T-helper 9 cell (primary cell): ENCODE measurements at places on chromosomes 2 and 18.
A peak's percentile ranks its signal among the peaks of the same experiment; 100 is the strongest.

- DNase-seq, result no peak
Observed at GRCh38 chr2:10550206-10551001, 102.3 kb upstream of the ODC1 start.

GRCh38 chr18:69725855-69726508 is 221.7 kb downstream of the CD226 start:
- DNase-seq, result no peak

DNA sequence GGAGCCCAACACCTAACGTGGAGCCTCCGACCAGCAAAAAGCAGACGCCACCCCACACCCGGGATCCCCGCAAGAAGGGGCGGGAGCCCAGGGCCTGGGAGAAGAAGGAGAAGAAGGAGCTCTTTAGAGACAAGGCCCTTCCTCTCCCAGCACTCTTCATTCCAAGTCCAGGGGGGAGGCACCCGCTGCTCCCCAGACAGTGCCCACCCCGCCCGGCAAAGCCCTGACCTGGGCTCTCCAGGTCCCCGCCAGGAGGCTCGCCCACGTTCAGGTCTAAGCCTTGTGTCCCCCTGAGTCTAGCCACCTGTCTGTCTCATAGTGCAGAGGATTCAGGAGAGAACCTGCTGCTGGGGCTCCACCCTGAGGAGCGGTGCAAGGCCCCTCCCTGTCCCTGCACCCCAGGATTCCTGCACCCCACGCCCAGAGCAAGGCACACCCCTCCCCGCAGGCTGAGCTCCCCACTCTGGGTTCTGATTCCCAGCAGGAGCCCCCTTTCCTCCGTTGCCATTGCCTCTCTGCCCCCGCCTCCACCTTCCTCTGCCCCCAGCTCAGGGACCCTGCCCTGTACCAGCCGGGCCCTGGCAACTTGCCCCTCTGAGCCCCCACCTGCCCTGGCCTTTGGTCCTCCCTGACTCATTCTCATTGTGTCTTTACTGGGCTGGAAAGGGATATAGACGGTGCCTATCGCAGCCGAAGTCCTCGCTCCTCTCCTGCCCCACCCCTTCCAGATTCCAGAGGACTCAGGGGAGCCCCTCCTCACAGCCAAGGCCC is 33.5 kb upstream of the GPC1 start:
- no peak for DNase-seq

DNA sequence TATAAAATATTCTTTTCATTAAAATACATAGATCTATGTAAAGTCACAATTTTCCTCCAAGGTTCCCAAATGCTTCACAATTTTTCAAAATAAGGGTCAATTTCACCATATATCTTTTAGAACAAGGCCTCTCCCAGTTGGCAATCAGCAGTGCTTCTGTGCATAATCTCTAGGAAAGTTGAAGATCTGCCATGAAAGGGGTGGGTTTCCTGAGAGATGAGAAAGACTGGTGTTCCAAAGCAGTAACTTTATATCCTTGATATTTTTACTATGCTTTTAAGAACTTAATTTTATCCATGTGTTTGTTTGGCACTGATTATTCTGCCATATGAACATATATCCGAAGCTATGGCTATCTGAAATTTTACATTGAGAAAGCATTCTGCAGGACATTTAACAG is 199.4 kb upstream of the CYP26B1 start:
- DNase-seq, result no peak

- DNase-seq, result no peak
Observed at GRCh38 chr2:188668017-188668680, 306.0 kb upstream of the COL3A1 start.

DNA sequence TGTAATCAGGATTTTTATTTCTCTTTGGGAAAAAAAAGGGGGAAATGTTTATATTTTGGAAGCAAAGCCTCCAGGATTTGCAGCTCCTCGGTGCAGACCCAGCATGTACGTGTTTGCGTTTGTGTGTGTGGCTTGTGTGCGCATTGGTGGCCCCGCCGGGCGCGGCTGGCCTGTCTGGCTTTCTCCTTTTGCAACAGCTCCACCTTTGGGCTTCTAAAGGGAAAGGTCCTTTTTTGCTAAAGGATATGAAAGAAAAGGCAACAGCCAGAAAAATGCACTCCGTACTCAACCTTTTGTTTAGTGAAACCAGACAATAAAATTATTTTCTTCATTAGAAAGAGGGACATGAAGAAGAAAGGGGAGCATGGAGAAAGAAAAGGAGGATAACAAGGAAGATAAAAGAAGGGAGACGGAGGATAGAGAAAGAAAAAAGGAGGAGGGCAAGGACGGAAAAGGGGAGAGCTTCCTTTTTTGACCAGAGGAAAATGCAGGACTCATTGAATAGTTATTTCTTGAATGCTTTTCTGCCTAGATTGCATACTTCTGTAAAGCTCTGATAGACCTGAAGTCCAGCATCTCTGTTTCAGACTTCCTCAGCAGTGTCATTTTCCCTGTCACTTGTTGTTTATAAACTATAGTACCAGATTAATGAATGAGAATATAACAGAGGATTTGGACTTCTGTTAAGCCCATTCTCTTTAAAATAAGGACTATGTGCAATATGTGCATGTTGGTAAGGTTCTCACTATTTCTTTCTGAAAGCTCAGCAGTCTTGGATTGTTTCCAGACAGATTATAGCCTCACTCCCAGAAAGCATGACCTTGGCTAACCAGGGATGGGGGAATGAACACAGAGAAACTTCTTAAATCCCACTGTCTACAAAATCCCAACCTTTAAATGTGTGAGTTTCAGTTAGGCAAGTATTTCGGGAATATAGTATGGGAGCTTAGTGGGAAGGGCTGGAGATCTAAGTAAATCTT is 563.1 kb upstream of the PIK3C3 start:
- no peak for DNase-seq

GRCh38 chr2:129906139-129906860 is 73.2 kb upstream of the RAB6C start:
- DNase-seq, result no peak

GRCh38 chr2:9753665-9754531 is 89.4 kb upstream of the TAF1B start:
- peak; percentile 45 for DNase-seq

DNA sequence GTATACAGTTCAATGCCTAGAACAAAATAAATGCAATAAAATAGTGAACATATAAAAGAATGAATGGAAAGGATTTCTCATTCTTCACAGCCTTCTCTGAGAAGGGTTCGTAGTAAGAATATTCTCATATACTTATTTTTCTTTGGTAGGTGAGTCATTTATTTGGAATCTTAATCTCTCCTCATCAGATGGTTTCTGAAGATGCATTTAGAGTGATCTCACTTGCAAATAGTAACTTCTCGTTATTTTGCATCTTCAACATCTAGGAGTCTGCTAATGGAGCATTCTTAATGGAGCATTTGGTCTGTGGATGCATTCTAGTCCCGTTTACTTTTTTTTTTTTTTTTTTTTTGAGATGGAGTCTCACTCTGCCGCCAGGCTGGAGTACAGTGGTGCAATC is 3.9 kb downstream of the UBXN4 start:
- DNase-seq, result no peak

GRCh38 chr2:74001781-74002504 is 17.2 kb downstream of the TET3 start:
- DNase-seq, result no peak

DNA sequence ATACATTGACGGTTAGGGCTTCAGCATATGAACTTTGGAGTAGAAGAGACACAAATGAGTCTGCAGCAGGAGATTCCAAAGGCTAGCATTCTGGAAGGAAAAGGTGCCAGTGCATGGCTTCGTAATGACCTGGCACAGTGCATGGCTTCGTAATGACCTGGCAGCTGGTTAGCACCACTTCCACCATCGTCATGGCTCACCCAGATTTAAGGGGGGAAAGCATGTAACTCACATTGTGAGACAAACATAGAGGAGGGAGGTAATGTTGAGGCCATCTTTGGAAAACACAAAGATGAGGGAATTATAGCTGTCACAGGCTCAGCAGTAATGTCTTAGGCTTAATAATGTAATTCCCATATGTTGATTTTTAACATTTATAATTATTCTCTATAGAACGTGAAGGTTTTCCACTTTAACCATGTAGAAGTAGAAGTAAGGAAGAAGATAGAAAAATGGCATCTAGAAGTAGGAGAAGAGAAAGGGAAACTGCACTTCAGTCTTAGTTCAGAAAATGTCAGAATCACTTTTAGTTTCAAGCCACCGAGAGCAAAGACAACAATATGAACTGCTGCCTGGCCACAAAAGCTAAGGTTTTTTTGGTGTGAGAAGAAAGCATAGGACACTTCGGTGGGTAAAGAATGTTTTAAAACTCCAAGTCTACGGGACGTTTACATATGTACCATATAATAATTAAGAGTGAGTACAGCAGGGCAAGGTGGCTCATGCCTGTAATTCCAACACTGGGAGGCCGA is 6.8 kb upstream of the STK25 start:
- DNase-seq, result no peak

DNA sequence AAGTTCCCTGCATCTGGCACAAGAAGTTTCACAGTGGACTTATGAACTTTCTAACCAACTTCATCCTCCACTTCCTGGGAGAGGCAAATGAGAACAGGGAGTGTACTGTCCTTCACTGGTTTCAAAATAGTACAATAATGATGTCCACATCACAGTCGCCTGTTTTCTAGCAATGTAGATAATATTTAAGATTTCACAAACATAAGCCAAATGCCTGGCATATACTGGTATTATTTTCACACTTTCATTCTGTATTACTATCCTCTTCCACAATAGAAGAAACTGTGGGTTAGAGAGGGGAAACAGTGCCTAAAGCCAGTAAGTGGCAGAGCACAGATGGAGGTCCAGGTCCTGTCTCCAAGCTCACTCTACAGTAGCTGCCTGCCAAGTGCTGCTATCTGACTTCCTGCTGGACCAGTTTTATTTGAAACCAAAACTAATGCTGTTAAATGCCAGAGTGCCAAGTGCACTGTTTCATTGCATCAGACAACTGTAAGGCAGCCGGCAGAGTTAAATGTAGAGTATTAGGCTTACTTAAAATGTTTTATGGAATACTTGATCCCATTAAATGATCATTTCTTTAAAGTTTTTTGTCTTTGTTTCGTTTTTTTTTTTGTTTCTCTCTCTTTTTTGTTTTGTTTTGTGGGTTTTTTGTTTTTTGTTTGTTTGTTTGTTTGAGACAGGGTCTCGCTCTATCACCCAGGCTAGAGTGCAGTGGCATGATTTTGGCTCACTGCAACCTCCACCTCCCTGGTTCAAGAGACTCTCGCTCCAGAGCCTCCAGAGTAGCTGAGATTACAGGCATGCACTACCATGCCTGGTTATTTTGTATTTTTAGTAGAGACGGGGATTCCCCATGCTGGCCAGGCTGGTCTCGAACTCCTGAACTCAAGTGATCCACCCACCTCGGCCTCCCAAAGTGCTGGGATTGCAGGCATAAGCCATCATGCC is 15.1 kb downstream of the COBLL1 start:
- DNase-seq, result no peak

DNA sequence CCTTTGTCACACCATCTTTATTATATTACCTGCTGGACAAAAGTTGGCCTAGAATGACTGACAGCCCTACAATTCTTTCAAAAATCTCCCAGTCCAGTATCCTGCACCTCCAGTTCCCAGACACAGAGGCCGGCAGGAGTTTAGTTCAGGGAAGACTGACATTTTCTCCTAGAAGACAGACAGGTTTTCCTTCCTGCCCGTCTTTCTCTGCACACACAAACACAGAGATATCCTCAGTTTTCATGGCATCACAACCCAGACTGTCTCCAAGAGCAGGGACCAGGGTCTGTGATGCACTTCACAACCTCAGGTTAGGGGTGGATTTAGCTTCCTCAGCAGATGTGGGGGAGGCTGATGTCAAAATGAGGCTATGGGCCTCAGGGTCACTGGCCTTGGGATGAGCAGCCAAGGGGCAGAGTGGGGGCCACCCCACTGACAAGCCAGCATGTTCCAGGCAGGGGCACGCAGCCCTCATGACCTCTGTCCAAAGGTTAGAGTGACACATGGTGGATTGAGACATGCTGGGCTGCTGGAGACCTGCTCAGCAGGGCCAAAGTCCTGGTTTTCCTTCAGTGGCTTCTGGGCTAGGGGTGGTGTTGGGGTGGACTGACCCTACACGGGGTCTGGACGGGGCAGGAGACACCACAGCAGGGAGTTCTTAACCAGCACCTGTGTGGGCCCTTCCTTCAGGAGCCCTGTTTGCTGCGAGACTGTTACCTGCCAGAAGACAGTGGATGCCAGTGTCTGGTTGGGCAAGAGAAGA is 70.5 kb downstream of the SFXN5 start:
- DNase-seq, result no peak

- no peak for DNase-seq
Observed at GRCh38 chr2:27219091-27219490, 1.9 kb downstream of the CAD start.

DNA sequence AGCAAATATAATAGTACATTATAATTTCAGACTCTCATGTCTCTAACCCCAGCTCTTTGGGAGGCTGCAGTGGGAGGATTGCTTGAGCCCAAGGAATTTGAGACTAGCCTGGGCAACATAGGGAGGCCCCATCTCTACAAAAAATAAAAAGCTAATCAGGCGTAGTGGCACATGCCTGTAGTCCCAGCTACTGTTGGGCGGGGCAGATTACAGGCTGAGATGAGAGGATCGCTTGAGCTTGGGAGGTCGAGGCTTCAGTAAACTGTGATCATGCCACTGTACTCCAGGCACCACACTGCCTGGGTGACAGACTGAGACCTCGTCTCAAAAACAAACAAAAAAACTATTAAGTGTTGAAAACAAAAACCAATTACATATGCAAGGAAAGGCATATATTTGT is 123.0 kb upstream of the MYO3B start:
- no peak for DNase-seq

DNA sequence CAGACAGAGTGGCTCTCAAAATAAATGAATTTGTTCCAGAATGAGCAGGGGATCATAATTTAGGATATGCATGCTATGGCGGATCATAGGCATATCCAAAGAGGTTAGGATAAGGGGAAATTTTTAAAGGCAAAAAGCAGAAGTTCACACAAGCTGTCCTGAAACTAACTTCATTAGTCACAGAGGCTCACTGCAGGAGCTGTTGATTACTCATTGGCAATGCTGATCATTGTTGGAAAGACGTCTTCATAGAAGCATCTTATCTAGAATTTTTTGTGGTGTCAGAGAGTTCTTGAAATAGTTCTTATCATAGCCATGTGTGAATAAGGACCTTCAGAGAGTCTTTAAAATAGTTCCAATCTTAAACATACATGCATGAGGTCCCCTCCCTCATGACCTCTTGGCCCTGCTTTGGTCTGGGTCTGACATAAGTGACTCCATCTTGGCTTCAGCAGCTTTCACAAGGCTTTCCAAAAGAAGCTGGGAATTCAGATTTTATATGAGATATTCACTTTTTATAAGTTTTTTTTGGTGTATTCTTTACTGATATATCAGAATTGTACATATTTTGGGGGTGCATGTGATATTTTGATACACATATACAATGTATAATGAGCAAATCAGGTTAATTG is 7.5 kb upstream of the CCDC195 start:
- DNase-seq, result no peak

GRCh38 chr2:102301867-102302362 is 9.4 kb upstream of the IL1RL1 start:
- peak; percentile 11 for DNase-seq
